ENCODE measurements at places on chromosomes 12 and 14.

GRCh38 chr12:54206791-54207190, 18.0 kb upstream of the SMUG1 start:
- no peak for DNase-seq

GRCh38 chr12:13163868-13164635, 32.5 kb upstream of the EMP1 start:
- DNase-seq = no peak

DNA sequence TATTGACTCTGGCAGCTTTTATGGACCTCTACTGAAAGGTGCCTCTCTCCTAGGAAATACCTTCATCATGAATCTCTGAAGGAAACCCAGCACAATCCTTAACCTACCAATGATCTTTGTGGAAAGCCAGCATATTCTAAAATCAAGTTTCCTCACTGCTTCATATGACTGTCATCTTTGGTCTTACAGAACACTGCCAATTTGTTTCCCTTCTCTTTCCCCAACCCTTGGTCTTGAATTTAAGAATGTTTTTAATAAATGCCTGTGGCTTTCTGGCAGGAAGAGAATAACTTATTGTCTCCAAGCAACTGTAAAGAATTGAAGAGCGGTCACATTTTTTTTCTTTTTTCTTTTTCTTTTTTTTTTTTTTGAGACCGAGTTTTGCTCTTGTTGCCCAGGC, 427.6 kb downstream of the IPO8 start:
- DNase-seq = no peak

- no peak for DNase-seq
Measured at GRCh38 chr12:82361461-82361915, 3.2 kb downstream of the METTL25 start.

GRCh38 chr14:68477110-68477455, 315.8 kb downstream of the ZFP36L1 start:
- no peak for DNase-seq

DNA sequence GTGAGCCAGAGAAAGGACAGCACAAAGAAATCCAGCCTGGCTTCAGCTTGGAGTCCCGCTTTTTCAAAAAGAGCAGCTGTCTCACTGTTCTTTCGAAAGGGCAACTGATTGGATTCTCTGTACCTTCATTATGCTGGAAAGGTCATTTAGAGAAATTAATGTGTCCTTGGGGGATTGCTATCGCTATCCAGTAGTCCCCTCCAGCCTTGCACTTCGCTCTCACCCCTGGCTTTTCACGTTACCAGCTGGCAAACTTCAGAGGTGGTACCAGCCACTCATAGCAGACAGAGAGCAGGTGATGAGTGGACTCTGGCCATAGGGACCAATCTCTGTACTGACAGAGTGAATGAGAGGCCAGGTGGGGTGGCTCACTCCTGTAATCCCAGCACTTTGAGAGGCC, 11.8 kb upstream of the NUAK1 start:
- DNase-seq = no peak

DNA sequence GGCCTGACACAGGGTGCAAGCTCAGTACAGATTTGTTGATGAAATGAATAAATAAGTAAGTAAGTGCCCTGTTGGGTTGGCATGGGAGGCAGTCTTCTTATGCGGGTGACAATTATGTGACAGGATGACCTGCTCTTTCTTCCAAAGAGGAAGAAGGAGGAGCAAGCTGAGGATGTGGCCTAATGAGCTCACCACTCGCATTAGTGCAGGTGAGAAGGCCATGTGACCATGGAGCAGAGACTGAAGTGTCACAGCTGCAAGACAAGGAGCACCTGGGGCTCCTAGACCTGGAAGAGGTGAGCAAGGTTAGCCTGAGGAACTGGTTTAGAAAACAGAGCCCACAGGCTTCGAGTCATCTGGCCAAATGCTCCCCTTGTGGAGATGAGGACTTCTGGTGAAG, 34.9 kb downstream of the LRTM2 start:
- DNase-seq = no peak

- DNase-seq = no peak
Measured at GRCh38 chr12:56028511-56029165, 7.8 kb downstream of the IKZF4 start.

DNA sequence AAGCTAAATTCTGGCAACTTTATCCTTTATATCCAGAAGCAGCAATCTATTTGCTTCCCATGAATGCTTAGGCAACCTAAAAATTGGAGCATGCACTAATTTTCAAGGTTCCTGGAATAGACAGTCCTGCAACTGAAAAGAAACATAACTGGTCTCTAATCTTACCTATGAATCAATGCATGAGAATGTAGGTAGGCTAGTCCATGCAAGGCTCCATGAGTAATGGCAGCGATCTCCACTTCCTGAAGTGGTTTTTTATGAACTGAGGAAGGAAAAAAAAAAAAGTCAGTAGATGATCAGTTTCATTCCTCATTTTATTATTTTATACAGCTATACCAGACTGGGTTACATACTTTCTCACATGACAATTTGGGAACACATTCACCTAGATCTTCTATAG, 102.0 kb downstream of the PEBP1 start:
- no peak for DNase-seq

GRCh38 chr12:99611599-99611998, 36.0 kb upstream of the GARIN6 start:
- no peak for DNase-seq

- DNase-seq = peak; percentile 98
Measured at GRCh38 chr14:101225157-101226152, 321.9 kb upstream of the RTL1 start.

DNA sequence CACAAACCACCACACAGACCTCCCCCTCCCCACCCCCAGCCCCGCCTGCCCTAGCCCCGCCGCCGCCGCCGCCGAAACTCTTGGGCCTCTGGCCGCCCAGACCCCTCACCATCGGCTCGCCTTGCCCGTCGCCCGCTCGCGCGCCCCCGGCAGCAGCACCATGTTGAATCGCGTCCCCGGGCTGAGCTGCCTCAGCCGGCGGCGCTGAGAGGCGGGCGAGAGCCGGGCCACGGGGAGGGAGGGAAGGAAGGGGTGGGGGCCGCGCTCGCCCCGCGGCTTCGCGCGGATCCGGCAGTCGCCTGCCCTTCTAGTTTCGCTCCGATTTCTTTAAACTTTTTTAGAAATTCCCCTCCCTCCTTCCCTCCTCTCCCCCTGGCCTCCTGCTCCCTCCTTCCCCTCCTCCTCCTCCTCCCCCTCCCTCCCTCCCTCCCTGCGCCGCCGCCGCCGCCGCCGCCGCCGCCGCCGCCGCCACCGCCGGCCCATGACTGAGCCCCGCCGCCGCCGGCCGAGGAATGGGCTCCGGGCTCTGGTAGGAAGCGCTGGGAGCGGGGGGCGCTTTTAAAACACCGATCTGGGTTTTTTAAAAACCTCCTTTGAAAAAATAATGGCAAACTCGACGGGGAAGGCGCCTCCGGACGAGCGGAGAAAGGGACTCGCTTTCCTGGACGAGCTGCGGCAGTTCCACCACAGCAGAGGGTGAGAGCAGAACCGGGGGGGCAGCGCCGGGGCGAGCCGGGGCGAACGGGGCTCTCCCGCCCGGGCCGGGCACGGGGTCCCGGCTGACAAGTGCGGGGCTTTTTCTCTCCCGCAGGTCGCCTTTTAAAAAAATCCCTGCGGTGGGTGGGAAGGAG, at the start of gene ARID2:
ARID2 (plus strand) TSS at position 474 of the 851 bp plus-strand sequence; CDS start at position 605, 131 bp downstream.
- DNase-seq = peak; percentile 81

DNA sequence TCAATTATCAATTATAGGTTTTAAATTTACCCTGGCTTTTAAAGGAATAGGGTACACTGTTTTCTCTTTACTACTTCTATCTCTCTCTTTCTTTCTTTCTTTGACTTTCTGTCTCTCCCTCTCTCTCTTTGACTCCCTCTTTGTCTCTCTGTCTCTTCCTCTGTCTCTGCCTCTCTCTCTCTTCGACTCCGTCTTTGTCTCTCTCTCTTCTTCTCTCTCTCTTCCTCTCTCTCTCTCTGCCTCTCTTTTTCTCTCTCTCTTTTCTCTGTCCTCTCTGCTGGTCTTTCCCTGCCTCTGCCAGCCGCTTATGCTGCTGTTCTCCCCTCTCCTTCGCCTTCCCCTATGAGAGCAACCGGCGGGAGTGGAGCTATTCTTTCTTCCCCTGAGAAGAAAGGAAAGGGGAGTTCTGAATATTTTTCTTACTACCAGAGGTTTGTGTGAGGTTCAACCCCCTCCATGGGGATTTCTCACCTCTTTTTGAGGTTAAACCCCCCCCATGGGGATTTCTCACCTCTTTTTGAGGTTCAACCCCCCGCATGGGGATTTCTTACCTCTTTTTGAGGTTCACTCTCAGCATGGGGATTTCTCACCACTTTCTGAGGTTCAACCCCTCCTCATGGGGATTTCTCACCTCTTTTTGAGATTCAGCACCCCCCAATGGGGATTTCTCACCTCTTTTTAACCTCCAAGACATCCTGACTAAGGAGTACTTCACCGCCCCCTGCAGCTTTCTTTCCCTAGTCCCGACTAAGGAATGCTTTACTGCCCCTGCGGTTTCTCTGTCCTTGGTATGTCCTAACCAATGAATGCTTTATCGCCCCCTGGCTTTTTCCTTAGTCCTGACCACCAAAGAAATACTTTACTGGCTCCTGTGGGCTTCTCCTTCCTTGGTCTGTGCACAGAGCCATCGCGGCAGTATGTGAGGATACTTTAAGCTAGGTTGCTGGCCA, 27.4 kb upstream of the DDHD1 start:
- DNase-seq = no peak

GRCh38 chr12:84702001-84702400, 210.6 kb downstream of the SLC6A15 start:
- DNase-seq = no peak

DNA sequence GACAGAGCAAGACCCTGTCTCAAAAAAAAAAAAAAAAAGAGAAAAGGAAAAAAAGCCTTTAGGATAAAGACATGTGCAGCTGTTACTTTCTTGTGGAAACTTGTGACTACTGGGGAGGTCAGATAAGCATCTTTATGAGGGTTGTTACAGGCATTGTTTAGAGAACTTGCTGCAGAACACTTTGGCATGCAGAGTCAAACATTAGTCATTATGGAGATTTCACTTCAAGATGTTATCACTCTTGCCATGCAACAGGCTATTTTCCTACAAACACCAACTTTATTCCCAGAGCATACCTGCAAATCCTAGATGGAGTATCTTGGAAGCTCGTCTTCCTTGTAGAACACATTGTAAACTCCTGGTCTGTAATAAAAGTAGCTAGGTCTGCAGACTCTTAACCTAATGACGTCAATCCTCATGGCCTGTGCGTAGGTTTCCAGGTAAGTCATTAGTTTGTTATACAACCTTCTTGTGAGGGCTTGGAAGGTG, 36.3 kb upstream of the WDR89 start:
- no peak for DNase-seq

DNA sequence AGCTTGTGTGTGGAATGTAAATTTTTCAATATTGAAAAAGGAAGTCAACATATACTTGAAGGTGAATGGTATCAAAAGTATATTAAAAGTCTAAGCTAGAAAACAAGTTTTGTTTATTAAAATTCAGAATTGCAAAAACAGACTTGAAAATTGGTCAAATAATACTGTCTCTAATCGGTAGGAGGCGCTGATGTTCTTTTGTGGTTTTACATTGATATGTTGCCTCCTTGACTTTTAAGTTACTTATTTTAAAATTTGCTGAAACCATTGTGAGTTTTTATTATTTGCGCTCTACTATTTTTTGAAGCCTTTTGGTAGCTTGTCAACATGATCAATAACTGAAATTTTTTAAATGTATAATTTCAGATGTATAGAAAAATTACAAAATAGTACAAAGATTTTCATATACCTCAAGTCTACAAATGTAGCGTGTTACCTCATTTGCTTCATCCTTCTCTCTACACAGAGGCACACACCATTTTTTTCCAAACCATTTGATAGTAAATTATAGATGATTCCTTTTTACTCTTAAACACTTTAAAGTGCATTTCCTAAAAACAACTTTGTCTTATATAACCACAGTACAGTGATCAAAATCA, 6.9 kb downstream of the RTRAF start:
- no peak for DNase-seq

- DNase-seq = no peak
Measured at GRCh38 chr12:48812389-48812788, 5.9 kb upstream of the CACNB3 start.

DNA sequence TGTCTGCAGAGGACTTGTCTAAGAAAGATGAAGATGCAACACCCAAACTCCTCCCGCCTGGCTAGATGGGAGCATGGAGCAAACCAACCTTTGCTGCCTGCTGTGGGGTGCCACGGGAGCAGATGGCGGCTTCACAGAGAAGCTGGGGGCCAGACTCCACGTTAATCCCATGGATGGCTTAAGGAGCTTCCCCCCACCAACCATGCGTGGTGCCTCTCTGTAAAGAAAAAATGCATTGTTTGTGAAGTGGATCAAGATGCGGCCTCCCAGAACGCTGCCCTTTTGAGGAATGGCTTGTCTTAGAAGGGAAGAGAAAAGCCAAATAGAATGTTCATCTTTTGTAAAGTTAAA, 15.6 kb downstream of the MVK start:
- DNase-seq = no peak

DNA sequence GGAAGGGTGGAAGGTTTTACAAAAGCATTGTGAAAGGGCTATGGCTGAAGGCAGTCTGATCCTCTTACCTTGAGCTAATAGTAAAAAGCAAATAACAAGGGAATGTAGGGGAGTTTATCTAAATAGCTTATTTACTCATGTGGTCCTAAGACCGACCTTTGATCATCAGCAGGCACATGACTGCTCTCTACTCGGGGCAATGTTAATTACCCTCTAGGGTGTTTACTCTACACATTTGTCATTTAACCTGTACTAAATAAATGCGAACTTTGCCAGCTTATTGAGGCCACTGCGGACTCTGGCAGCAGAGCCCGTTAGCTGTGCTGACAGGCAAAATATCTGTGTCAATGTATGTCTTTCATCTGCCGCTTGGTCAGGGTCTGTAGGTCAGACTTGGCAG, 768.3 kb upstream of the ATXN7L3B start:
- no peak for DNase-seq

GRCh38 chr12:92516277-92516600, 186.6 kb upstream of the PLEKHG7 start:
- no peak for DNase-seq

- no peak for DNase-seq
Measured at GRCh38 chr12:104285740-104286515, 17.6 kb upstream of the EID3 start.

- DNase-seq = no peak
Measured at GRCh38 chr14:23589606-23590005, 11.0 kb upstream of the JPH4 start.

DNA sequence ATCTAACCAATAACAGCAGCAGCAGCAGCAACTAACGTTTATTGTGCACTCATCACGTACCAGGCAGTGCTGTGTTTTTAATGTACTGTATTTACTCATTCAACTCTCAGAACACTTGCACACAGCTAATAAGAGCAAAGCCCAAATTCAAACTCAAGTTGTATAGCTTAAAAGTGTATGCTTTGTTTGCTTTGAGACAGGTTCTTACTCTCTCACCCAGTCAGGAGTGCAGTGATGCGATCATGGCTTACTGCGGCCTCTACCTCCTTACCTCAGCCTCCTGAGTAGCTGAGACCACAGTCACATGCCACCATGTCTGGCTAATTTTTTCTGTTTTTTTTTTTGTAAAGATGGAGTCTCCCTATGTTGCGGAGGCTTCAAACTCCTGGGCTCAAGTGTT, 105.4 kb downstream of the PAPLN start:
- DNase-seq = no peak
